ENCODE measurements at places on chromosomes 2 and 18.
A peak's percentile ranks its signal among the peaks of the same experiment; 100 is the strongest.

DNA sequence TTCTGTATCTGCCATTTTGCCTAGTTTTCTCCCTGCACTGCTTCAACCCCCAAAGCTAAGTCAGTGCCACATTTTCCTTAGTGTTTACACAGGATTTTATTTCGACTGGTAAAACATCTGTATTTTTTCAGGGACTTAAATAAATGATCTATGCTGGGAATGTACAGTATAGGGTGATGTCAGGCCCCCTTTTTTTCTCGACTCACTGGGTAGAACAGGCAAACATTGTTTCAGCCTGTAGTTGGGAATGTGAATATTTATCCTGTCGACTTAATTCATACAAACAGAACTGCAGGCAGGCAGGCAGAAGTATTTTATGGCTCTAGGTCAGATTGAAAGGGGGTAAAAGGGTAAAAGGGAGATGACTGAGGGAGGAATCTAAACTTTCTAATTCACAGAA is 123.5 kb upstream of the ZFP36L2 start:
- no peak for DNase-seq

DNA sequence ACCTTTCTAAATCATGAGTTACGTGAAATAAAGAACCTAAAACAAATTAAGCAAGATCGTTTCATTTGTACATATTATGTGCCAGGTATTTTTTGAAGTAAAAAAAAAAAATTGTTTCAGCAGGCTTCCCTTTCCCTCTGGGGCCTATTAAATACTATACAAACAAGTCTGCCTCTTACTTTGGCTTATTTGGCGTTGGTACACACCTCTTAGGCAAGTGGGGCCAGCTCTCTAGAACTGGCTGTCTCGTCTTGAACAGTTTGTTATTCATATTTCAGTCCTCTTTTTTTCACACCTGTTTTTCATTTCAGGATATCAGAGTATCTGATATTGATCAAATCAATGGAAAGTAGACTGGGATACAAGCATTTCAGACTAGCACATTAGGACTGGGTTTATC is 27.4 kb upstream of the PPP3R1 start:
- DNase-seq = no peak

GRCh38 chr2:23522726-23523372 is 137.9 kb downstream of the KLHL29 start:
- DNase-seq = no peak

GRCh38 chr18:11050966-11051365 is 98.4 kb downstream of the PIEZO2 start:
- DNase-seq = no peak

GRCh38 chr2:128320906-128321771 is 2.5 kb upstream of the HS6ST1 start:
- peak; percentile 19 for DNase-seq

GRCh38 chr2:144770616-144771230 is 250.8 kb upstream of the ZEB2 start:
- no peak for DNase-seq

- DNase-seq = peak; percentile 45
These were observed 580 bp downstream of the NEDD4L start for GRCh38 chr18:58044370-58045241.

DNA sequence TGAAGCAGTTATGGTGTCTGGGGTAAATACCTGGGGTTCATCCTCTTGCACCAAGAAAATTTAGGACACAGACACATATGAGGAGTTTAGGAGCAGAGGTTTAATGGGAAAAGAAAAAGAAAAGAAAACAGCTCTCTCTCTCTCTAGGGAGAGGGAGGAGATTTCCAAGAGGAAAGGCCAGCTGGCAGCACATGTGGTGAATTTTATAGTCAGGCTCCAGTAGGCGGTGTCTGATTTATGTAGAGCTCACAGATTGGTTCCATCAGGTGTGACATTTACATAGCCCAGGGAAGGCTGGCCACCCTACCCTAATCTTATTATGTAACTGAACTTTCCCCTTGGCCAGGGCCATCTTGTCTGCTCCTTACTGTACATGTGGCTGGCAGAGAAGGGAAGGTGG is 297.5 kb upstream of the RGPD4 start:
- DNase-seq = no peak

- DNase-seq = no peak
These were observed 30.6 kb upstream of the NCK2 start for GRCh38 chr2:105714141-105714540.

Measured in GM12891 (cell line).